A549 treated with GW870086 at 1 μM for 4 hours (cell line): ENCODE measurements at places on chromosomes 6 and 20. TPM values are rescaled to one million over a fixed set of nuclear protein-coding genes. Genes with fewer than 3 reads are reported as not detected.

The DTNBP1 gene
- total RNA-seq = 11.4 to 14.9 TPM (median 13.6 TPM) in 5 replicates

The KHDC1L gene
- 0.36 to 0.51 TPM (median 0.42 TPM) in 4 of 5 replicates, not detected in the other for total RNA-seq

The JPH2 gene
- total RNA-seq = 3.0 to 3.7 TPM (median 3.2 TPM) in 5 replicates

The CCN6 gene
- total RNA-seq = not detected in 5 replicates

The C6orf15 gene
- total RNA-seq = not detected in 5 replicates

The ULBP3 gene
- 2.9 to 4.6 TPM (median 3.7 TPM) in 5 replicates for total RNA-seq

The FAXC gene
- total RNA-seq = 6.1 to 7.4 TPM (median 6.8 TPM) in 5 replicates

The ANGPT4 gene
- total RNA-seq = 0.06 to 0.07 TPM in 2 of 5 replicates, not detected in the others
